ENCODE measurements at places on chromosomes 13 and 19.

- DNase-seq: peak; percentile 92
Measured at GRCh38 chr19:41893899-41894298, 10.9 kb downstream of the ARHGEF1 start.

- no peak for DNase-seq
Measured at GRCh38 chr13:48393030-48393697, 19.7 kb downstream of the LPAR6 start.

- DNase-seq: no peak
Measured at GRCh38 chr19:34274827-34275625, 20.7 kb downstream of the GARRE1 start.

GRCh38 chr13:96785986-96786385 lies 208.3 kb downstream of the OXGR1 start:
- DNase-seq: no peak

GRCh38 chr19:51552996-51553725 lies 17.9 kb upstream of the ZNF175 start:
- DNase-seq: peak; percentile 66

GRCh38 chr13:81493144-81493543 lies 1152.2 kb upstream of the SPRY2 start:
- DNase-seq: no peak

GRCh38 chr13:99178636-99179035 lies 22.0 kb upstream of the UBAC2 start:
- DNase-seq: peak; percentile 8

DNA sequence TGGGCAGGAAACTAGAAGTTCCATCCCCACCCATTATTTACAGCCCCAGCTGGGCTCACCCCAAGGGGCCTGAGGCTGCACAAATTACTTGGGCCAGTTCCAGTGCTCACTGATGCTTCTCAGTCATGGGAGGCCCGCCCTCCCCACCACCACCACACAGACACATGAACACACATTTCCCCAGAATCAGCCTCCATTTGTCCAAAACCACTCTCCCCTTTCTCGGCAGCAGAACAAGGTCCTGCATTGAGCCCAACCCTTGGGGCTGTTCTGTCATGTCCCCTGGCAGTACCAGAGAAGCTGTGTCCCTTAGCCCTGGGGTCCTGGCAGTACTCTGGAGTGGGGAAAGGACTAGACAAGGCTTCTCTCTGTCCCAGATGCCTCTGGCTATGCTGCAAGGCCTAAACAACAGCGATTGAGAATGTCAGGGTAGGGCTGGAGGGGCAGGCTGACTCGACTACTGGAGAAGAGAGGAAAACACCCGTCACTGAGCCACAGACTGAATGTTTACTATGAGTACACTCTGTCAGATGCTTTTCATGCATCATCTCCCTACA lies 21.8 kb downstream of the SAMD4B start:
- DNase-seq: no peak

GRCh38 chr13:62320129-62321108 lies 904.8 kb upstream of the PCDH20 start:
- peak; percentile 7 for DNase-seq

DNA sequence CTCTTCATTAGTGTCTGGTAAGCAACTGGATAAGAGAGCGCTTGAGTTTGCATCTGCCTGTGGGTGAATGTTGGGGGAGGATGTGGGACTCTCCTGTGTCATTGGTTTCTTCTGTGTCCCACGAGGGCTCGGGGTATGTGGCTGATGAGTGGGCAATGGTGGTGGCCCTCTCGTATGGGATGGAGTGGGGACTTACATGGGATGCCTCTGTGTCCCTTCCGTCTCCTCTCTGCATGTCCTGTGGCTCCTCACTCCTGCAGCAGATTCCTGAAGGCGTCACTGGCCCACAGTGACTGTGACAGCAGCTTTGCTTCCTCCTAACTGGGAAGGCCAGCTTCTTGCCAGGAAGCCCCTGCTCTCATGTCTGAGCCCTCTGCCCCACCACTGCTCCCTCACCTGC lies 2.6 kb upstream of the LRP3 start:
- DNase-seq: peak; percentile 15

- DNase-seq: no peak
Measured at GRCh38 chr19:40756502-40757110, 5.6 kb downstream of the SNRPA start.

DNA sequence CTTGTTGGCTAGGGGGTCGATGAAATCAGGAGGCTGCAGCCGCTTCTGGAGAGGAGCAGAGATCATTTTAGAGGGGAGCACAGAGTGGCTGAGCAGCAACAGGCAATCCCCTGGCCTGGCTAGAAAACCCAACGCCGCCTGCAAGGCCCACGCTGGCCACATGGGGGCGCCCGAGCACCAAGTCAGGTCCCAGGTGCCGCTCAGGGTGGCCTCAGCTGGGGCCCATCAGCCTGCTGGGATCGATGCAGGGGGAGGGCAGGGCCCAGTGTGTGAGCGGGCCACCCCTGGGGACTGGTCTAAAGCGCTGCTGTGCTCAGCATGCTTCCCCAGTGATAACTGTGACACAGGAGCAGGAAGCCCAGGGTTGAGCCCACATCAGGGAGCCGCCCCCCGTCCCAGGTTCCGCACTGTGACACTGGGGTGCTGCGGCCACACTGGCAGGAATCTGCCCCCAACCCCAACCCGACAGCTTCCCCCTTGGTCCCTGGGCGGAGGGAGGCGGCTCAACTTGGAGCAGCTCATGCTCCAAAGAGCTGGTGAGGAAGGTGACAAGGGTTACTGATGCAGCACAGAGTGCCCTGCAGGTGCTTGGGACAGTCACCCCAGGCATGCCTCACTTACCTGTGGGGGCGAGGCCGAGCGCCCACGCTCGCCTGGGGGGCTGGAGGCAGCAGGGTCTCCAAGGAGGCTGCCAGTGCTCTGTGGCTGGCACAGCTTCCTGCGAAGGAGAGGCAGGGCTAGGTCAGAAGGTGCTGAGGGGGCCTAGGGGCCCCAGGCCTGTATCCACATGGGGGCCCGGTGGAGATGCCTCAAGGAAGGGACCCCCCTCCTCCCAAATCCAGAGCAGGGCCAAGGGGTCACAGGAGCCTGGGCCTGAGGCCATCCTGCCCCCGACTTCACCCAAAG lies 13.3 kb upstream of the ISYNA1 start:
- peak; percentile 96 for DNase-seq

DNA sequence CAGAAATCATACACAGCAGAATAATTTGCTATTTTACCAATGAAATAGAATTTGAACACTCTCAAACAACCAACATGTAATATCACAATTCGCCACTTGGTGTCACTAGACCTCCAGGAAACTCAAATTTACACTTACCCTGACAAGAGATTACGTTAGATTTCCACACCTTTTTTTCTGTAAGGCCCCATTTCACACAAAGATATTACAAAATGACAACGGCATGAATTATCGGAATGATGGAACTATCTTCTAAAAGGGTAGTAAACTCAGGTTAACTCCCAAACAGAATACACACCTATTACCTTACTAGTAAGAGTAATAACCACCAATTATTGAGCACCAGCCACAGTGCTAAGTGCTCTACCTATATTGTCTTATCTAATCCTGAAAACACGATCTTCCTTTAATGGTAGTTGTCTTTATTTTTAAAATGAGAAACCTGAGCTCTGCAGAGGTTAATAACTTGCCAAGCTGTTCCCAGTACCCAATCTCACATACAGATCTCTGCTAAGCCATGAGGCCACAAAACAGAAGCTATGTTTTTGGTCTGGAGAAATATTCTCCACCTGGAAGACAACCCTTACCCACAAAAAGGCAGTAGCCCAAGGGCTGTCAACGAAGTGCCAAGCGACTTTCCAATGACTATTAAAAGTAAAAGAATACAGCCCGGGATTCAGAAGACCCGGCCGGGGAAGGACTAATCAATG lies 152.4 kb downstream of the DCLK1 start:
- peak; percentile 66 for DNase-seq

GRCh38 chr19:2491130-2491801 lies 15.3 kb downstream of the GADD45B start:
- DNase-seq: peak; percentile 35

GRCh38 chr13:65378484-65378883 lies 1851.7 kb downstream of the PCDH9 start:
- DNase-seq: no peak

DNA sequence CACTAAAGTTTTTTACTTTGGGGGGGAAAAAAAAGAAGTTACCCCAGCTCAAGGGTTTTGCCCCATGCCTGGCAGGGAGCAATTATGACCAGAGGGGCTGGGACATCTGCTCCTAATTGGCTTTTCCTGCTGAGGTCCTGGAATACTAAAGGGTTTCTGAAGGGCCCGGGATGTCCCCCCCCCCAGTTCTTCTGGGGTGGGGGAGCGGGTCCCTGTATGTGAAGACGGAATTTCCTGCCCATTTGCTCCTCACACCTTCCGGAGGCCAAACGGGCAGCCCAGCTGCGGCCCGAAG lies 1.1 kb upstream of the DLL3 start:
- DNase-seq: no peak

GRCh38 chr13:33686772-33687480 lies 131.0 kb upstream of the RFC3 start:
- no peak for DNase-seq

DNA sequence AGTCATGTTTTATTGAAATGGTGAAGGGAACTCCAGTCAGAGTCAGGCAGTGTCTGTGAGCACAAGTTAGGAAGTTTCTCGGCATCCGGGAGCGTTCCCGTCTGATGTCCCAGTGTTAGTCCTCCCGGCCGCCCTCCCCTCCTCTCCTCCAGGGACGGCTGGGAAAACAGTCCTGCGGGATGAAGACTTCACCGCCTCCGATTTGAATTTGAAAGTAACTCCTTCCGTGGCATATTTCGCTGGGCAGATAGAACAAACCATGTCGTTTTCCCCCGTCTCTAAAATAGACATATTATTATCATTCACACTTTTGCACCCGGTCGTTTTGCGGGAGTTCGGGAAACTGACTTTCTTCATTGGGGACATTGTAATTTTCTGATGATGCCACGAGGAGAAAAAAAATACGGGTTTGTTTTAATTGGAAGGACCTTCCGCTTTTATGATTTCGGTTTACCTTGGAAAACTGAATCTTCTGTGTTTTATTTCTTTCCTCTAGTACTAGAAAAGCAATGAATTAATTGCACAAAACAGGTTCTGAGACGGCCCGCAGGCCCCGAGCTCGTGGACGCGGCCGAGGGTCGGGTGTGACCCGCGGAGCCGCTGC lies 76.6 kb downstream of the ZIC5 start:
- peak; percentile 79 for DNase-seq

DNA sequence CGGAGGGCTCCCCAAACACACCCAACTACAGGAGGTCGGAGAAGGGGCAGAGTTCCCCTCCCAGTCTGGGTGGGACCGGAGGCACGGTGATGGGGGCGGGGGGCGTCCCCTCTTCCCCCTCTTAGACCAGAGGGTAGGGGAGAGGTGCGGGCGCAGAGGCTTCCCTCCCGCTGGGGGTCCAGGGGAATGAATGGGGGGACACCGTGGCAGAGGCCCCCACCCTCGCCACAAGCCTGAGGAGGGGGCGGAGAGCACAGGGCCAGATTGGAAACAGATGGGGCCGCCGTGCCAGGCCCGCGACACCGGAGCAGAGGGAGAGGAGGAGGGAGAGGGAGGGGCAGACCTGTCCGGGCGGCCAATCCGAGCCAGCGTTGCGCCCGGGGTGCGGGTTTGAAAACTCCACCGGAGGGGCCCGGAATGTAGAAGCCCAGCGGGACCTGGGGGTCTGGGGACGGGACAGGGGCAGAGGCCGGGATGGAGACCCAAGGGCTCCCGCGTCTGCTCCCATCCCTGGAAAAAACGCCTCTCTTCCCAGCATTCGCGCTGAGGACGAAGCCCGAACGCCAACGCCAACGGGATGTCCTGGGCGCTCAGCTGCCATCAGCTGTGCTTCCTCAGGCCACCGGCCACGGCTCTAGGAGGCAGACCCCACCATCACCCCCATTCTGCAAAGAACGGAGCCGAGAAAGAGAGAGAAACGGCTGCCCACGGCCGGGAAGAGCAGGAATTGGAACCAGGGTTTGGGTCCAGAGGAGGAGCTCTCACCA lies 46.8 kb downstream of the PTPRS start:
- DNase-seq: peak; percentile 95

DNA sequence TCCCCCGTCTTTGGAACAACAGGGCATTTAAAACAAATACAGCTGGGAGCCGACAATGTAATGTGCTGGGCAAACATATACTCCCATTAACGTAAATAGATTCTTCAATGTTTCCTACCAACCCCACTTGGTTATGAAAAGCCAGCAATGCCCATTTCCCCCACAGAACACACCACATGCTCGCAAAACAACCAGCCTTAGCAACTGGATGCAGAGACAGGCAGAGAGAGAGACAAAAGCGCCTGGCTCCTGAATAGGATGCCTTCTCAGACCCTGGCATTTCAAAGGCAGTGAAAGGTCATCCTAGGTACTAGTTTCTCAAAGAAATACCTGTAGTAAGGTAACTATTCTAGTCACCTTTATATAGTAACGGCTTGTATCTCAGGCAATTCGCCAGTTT lies 462.9 kb downstream of the ITGBL1 start:
- peak; percentile 22 for DNase-seq

- no peak for DNase-seq
Measured at GRCh38 chr19:42872608-42873007, 6.9 kb downstream of the PSG1 start.

DNA sequence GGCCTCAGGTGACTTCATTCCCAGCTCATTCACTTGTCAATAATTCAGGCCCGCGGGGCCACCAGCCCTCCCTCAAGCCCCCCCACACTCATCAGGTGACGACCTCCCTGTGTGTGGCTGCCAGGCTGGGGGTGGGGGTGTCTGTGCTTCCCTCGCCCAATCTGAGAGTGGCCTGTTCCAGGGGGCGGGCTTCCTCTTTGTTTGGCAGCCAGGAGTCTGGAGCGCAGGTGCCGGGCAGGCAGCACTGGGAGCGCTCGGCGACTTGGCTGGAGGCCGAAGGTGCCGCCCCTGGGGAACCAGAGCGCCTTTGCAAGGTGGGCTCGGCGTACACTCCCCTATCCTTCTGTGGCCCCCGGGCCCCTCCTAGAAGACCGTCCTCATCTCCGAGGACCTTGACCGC lies 5.4 kb upstream of the ZNF98 start:
- DNase-seq: no peak

- no peak for DNase-seq
Measured at GRCh38 chr13:99985241-99985874, 3.8 kb downstream of the ZIC2 start.

DNA sequence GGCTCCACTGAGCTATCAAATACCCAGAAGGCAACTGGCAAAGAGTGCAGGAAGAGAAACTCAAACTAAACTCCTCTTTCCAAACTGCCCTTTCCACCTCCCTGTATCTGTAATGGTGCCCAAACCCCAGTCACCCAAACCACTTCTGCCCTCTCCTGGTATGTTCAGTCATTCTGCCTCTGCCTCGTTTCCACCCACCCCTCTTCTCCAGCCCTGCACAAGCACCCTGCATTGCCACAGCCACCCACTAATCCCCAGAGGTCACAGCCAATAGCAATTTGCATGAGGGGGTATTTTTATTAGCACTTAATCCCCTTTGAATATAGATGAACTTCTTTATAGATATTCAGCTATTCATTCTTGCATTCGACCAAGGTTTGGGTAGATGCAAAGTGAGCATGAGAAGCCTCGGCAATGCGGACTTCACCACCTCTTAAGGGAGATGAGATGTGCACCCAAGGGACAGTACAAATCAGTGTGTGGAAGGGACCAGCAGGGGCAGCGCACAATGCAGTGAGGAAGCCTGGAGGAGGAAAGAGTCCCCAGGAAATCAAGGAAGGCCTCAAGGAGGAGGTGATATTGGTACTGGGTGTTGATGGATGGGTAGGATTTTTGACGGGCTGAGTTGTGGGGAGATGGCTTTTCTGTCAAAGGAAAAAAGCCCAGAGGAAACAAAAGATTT lies 12.4 kb downstream of the TMEM272 start:
- DNase-seq: peak; percentile 70
